Fibroblast of skin of right biceps (primary cell): ENCODE measurements at places on chromosomes 11 and 22.

DNA sequence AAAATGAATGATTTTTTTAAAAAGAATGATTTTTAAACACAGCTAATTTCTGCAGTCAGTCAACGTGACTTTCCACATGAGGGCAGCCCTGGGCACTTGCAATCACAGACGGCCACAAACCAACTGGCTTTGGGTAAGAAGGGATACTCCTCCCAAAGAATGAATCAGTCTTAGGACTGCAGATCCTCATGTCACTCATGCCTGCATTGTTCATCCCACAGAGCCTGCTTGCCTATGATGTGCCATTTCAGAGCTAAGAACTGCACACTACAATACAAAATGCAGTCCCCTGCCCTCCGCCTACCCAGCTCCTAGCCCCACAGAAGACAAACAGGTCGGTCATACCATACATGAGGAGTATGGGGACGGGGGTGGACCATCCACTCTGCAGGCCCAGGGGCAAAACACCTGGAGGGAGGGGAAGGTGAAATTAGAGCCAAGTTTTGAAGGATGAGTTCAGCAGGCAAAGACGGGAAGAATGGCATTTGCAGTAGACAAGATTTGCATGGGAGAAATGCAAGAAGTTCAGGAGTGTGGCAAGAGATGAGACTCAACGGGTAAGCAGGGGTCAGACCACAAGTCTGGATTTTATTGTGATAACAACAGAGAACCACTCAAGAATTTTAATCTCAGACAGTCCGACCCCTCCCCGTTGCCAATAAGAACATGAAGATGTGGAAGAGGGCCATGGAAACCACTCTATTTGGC is 24.7 kb downstream of the PACSIN2 start:
- DNase-seq = peak; percentile 89

- no peak for DNase-seq
Measured at GRCh38 chr11:104645261-104646222, 252.7 kb downstream of the CASP12 start.

DNA sequence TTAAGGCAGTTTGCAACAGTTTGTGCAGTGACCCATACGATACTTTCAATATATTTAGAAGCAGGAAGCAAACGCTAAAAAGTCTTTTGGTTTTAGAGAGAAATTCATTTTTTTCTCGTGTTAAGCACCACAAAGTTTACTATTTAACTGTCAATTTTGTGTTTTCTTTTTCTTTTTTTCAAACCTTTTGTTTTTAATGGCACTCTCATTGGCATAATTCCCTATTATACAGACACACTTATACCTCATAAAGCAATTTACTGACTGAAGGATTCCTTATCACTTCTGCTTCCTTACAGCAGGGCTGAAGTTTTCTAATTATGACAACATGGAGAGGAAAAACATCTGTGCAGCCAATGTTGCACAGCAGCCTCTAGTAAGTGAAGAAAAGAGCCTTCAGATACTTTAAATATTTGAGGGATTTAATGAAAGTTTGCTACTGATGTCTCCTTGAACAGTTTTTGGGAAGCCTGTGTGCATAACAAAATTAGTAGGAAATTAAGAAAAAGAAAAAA is 2191.2 kb downstream of the LRRC4C start:
- no peak for DNase-seq

- no peak for DNase-seq
Measured at GRCh38 chr11:65411681-65412070, 10.9 kb upstream of the NEAT1 start.

DNA sequence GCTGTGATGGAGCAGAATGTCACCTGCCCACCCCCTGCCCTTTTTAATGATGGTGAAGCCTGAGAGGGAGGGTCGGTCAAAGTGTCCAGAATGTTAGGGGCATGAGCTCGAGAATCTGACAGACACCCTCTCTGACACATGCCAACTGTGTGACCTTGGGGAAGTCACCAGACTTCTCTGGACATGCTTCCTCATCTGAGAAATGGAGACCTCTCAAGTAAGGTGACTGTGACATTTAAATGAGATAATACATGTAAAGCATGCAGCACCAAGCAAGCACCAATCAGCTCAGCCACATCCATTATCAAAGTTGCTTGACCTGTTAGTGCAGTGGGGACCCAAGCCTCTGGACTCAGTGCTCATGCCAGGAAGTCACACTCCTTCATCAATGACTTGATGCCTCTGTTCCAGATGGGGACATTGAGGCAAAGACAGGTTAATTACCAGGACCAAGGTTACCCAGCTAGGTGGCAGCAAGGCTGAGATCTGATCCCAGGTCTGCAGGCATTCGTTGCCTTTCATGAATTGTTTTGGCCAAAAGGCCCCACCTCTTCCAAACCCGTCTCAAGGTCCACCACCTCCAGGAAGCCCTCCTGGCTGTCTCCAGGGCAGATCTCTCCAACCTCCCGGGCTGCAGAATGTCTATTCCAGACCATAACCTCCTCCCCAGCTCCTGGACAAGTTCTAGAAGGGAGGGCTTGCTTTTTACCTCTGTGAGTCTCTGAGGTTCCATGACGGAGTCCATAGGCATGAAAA is 38.8 kb upstream of the SYT7 start:
- no peak for DNase-seq

DNA sequence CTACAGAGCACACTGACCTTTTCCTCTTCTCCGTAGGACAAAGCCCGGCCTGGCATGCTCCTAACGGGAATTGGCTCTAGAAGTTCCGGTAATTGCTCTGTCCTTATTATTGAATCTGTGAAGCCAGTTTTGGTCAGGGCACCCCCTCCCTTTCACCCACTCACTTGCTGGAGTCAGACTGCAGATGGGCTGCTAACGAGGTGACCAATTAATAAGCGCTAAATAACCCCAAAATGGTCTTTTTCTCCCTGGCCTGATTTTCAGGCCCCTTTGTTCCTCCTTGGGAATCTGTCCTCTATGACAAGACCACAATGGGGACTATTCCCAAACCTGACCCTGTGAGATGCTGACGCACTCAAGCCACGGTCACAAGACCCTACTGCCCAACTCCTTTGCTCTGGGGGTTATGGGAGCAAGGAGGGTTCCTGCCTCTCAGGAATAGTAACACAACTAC is 610.0 kb upstream of the CADM1 start:
- no peak for DNase-seq

- no peak for DNase-seq
Measured at GRCh38 chr22:41970601-41971000, 1.4 kb downstream of the SEPTIN3 start.

DNA sequence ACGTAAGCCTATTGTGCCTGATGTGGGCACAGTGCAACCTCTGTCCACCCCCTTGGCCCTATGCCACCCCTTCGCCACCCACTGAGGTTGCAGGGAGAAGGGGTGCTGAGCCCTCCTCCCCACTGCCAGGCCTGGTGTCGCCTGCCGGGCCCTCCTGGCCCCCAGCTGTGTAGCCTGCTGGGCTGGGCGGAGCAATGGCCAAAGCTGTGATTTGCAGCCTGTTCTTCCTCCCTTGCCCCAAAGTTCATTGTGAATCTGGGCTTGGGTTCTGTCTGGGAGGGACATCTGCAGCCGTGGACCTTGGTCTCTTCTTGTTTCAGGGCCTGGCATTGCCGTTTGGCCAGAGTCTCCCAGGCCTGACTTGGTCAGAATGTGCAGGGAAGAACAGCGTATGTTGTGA is 121.9 kb downstream of the PKNOX2 start:
- DNase-seq = no peak

DNA sequence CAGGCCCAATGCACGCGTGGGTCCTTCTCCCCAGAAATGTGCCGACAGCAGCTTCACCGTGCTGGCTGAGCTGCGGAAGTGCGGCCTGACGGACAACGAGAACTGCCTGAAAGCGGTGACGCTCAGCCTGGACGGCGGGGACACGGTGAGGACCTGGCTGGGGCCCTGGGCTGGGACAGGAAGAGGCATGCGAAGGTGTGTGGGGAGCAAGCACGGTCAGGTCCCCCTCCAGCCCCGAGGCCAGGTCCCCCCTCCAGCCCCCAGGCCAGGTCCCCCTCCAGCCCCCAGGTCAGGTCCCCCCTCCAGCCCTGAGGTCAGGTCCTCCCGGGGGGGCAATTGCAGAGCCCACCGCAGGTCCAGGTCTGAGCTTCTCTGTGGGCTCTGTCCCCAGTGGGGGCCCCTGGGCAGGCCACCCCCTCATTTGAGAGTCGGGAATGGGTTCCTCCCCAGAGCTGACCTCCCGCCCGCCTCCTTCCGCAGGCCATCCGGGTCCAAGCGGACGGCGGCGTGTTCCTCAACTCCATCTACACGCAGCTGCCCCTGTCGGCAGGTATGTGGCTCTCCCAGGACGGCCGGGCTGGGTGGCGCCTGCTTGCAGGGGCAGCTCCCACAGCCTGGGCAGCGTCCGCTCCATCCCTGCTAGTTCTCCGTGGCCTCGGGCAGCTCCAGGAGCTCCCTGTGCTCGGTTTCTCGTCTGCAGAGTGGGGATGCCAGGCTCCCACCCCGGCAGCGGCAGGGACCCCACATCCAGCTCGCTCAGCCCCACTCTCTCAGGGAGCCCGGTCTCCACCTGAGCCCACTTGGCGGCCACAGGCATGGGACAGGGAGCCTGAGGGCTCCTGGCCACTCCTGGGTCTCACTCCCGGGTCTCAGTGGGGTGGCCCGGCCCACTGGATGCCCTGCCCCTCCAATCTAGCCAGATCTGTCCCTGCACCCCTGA is 7.9 kb downstream of the MUC5B start:
- no peak for DNase-seq

- DNase-seq = no peak
Measured at GRCh38 chr11:102462610-102463009, 10.0 kb upstream of the TMEM123 start.

- DNase-seq = no peak
Measured at GRCh38 chr11:117458275-117459122, 130.8 kb downstream of the CEP164 start.

DNA sequence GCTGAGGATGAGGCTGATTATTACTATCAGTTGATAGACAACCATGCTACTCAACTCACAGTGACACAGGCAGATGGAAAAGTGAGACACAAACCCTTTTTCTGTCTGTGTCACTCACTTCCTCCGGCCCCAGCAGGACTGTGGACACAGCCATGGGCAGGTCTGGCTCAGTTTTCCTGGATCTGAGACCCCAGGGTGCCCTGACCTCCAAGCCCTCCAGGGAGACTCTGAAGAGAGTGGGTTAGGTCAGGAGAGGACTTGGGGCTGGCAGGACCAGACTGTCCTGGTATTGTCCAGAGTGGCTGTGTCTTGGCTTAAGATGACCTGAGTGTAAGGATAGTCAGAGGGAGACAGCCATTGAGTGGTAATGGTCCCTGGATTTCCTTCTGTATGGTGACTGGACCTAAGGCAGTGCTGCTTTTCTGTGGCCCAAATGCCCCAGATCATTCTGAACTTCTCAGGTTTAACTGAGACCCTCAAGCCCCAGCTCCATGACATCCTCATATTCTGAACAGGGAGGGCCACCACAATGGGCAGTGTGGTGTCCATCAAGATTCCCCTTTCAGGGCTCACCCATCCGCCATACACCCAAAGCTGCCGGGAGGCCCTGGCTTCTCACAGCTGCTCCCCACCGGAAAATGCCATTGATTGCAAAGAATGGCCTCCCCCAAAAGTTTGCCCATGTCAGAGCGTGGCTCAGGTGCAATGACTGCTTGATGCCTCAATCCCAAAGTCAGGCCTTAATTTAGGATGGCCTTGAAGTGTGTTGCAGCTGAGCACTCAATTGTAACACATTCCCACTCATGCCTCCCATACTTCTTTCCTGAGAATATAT is 36.2 kb upstream of the PRAME start:
- no peak for DNase-seq

GRCh38 chr11:12375720-12376119 is 1.7 kb upstream of the PARVA start:
- DNase-seq = no peak

DNA sequence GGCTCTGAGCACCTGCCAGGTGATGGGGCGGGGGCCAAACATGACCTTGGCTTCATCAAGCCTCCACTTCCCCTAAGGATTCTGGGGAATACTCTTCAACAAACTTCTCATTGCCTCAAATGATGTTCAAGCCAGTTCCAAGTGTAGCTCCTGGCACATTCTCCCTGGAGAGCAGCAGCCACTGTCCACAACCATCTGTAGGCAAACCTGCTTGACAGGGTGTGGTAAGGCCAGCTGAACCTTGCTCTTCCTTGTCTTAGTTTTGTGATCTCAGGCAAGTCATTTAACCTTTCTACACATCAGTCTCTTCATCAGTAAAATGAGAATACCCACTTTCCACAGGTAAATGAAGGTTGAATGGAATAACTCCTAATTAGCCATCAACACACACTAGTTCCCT is 323.3 kb downstream of the TENM4 start:
- no peak for DNase-seq

DNA sequence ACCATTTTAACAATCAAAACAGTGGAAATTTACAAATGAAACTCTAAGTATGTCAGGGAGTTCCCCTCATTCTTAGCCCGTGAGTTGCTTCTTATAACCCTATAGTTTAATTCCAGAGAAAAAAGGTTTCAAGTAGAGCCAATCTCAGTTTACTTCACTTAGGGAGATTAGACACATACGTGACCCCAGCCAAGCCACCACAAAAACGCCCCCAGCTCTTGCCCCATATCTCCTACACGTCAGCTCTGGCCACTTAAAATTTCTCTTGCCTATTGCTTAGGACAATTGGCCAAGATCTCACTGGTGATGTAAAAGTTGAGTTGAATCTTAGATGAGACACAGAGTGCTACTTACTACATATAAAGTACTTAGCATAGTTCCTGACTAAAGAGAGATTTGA is 166.4 kb downstream of the ETS1 start:
- peak; percentile 82 for DNase-seq

- DNase-seq = no peak
Measured at GRCh38 chr11:113382121-113382520, 5.5 kb upstream of the ANKK1 start.

DNA sequence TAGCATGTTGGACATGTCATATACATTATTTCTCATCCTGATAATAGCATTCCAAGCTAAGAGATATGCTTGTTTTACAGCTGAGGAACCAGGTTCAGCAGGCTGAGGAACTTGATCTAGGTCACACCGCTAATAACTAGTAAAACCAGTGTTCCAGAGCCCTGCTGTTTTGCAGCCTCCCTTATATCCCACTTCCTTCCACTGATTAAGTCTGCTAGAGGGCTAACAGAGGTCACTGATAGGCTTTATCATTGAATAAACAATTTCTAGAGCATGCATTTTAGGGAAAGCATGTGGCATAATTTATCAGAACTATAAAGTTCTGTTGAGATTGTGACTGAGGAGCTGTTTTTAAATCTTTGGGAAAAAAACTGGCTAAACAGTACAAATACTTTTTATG is 54.0 kb downstream of the UVRAG start:
- no peak for DNase-seq

DNA sequence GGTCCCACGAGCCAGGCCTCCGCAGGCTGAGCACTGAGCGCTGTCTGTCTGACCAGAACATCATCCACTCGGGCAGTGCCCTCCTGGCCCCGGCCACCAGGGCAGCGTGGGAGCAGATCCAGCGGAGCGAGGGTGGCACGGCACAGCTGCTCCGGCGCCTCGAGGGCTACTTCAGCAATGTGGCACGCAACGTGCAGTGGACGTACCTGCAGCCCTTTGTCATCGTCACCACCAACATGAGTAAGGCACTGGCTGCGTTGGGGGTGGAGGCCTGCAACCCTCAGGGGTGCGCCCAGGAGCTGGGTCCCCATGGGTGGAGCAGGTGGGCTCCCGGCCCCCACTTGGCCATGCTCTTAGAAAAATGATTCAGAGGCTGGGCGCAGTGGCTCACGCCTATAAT is 49.7 kb upstream of the PRODH start:
- DNase-seq = no peak
